Inflammatory macrophage (primary cell): ENCODE measurements at places on chromosomes 1 and 21.
A peak's percentile ranks its signal among the peaks of the same experiment; 100 is the strongest.

GRCh38 chr21:40191196-40191595 is 324.0 kb downstream of the PCP4 start:
- no peak for DNase-seq

DNA sequence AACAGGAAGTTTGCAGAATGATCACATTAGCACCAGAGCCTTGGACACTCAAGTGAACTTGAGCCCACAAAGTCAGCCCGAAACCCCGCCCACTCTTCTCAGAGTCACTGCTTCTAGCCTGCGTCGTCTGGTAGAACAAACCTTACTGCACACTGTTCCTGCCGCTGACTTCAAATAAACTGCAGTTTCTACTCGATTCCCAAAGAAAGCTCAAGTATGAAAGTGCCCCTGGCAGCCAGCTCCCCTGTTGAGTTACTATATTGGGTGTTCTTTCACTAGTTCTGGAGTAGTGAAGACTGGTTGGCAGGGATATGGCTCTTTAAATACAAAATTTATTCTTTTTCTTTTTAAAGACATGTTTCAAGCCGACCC is 164.7 kb downstream of the GALNT2 start:
- peak; percentile 77 for DNase-seq

DNA sequence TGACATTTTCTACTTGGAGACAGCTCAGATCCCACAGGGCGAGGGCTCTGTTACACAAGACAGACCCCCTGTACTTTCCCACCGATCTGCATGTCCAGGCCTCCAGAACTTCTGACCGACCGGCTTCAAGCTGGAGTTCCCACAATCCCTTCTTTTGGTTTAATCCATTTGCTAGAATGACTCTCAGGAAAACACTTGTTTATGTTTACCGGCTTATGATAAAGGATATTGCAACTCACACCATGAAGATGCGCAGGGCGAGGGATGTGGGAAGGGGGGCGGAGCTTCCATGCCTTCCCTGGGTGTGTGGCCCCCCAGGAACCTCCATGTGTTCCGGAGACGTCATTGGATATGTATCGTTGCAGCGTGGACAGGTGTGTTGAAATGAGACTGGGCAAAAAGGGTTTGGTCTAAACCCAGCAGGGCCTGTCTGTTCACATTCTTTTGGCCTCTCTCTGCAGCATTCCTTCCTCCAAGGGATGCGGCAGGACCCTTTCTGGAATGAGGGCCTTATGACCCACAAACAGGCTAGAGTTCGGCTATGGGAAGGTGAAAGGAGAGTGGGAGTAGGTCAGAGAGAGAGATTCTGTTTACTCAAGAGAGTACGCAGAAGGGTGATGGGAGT is 7.5 kb upstream of the IGSF5 start:
- no peak for DNase-seq

DNA sequence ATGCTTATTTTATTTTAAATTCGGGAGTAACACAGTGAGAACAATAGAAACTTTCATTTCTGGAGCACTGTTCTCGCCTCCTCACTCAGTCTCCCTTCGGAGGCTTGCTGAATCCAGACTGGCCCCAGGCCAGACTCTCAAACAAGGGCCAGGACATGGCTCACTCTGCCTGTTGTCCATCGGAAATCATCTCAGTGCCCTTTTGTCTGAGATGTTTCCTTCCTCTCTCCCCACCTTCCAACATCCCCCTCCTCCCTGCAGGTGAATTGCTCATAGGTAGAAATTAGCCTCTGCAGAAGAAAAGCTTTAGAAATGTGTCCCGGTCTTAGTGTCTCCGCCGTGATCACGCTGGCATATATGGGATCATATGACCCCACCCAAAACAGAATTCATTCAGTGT is 55.2 kb downstream of the ERG start:
- no peak for DNase-seq

DNA sequence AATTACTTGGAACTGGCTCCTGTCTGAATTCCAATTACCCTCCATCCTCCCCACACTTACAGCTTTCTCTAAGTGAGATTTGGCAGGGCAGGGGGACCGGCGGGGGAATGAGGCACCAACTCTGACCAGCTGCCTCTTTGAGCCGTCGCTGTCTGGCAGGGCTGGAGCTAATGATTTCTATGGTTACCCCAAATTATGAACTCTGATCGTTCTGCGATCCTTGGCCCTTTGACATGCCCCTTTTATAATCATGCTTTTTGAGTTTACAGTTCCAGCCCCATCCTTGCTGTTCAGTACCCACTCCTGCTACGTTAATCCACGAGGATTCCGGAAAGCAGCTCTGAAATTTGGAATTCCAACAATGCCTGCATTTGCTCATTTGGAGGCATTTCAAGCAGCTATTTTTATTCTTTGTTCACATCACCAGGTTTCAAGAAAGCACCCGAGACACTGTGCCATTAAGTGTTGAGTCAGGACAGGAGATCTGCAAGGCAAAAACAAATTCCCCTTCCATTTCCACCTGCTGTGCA is 54.6 kb upstream of the LBR start:
- DNase-seq: no peak

DNA sequence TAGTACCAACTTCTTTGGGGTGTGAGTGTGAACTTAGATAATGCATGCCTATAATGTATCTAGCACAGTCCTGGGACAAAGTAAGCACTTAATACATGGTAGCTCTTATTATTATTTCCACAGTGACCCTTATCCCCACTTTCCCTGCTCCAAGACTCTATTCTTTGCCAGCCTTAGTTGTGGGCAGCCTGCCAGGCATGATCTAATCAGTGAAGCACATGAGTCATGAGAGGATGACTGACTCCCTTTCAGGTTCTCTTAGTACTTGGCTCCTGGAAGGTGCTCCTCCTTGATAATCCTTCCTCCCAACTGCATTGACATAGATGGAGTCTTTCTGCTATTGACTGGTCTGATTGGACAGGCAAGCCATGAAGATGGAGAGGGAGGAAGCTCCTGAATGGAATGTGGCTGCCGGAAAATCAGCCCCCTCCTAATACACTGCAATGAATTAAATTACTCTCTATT is 17.4 kb upstream of the GNG12 start:
- peak; percentile 41 for DNase-seq
